NCI-H460 (cell line): ENCODE measurements at places on chromosomes 2 and 18. TPM values are rescaled to one million over a fixed set of nuclear protein-coding genes. Genes with fewer than 3 reads are reported as not detected.

NT5DC4 gene
- total RNA-seq: not detected in 2 replicates

OR6B2 gene
- not detected in 2 replicates for total RNA-seq

TMEM17 gene
- 3.0 and 5.4 TPM in 2 replicates for total RNA-seq

DNA sequence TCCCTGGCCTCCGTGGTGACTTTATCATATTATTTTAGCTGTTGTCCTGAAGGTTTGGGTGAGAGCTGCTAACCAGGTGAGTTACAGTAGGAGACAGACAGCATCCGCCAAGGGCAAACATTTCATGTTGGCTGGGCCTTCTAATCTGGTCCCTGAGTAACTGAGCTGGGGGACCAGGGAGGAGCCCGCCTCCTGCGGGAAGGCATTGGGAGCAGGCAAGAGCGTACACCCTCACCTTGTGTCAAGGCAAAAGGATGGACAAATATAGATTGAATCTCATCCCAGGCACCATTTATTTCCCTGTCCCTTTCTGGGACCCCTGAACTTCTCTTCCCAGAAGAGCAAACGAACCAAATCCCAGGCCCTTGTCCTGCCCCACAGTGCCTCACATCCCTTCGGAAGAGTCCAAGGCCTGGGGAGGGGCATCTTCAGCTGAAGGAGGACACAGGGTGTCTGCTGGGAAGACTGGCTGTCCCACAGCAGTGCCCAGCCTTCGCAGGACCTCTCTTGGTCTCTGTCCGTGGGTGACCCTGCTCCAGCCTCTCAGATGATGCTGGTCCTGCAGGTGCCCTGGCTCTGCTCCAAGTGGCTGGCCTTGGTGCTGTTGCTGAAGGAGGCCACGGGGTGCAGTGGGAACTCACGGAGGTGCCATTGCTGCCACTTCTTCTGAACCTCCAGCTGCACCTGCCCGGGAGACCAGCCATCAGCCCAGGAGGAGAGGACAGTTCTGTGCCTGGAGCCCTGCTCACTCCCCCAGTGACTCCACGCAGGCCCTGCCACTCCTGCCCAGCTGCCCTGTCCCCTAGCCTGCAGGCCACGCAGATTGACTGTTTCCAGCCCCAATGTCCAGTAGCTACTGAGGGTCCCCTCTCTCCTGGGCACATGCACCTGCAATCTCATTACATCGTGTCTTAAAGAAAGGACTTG, 8.2 kb downstream of the TMEM37 start:
- no peak for DNase-seq

GRCh38 chr2:150700666-150701580, 213.5 kb upstream of the RND3 start:
- no peak for DNase-seq

GRCh38 chr2:217890445-217890844, 112.3 kb downstream of the TNS1 start:
- no peak for DNase-seq

GRCh38 chr2:222969491-222969890, 82.5 kb upstream of the KCNE4 start:
- no peak for DNase-seq

- no peak for DNase-seq
Measured at GRCh38 chr2:168907940-168908662, 7.0 kb downstream of the G6PC2 start.

GRCh38 chr2:217685255-217685605, 317.6 kb downstream of the TNS1 start:
- DNase-seq: peak; percentile 93

- DNase-seq: no peak
Measured at GRCh38 chr18:67232991-67233390, 283.5 kb downstream of the DSEL start.

DNA sequence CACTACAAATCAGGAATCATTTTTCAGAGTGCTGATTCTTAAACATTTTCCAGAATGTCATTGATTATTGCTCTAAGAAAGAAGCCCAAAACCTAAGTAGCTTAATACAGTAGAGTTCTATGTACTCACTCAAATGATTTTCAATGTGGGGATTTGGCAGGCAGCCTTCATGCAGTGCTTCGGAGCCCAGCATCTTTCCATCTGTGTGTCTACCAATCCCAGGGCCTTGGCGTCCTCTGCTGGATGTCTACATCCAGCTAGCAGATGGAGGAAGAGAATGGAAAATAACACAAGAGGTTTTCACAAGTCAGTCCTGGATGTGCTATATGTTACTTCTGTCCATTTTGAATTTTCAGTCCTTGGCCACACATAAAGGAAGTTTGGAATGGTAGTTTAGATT, 151.8 kb downstream of the RDH14 start:
- no peak for DNase-seq

GRCh38 chr2:110877031-110877827, 144.9 kb downstream of the ACOXL start:
- DNase-seq: no peak
